ENCODE measurements at places on chromosomes 1 and 21.

DNA sequence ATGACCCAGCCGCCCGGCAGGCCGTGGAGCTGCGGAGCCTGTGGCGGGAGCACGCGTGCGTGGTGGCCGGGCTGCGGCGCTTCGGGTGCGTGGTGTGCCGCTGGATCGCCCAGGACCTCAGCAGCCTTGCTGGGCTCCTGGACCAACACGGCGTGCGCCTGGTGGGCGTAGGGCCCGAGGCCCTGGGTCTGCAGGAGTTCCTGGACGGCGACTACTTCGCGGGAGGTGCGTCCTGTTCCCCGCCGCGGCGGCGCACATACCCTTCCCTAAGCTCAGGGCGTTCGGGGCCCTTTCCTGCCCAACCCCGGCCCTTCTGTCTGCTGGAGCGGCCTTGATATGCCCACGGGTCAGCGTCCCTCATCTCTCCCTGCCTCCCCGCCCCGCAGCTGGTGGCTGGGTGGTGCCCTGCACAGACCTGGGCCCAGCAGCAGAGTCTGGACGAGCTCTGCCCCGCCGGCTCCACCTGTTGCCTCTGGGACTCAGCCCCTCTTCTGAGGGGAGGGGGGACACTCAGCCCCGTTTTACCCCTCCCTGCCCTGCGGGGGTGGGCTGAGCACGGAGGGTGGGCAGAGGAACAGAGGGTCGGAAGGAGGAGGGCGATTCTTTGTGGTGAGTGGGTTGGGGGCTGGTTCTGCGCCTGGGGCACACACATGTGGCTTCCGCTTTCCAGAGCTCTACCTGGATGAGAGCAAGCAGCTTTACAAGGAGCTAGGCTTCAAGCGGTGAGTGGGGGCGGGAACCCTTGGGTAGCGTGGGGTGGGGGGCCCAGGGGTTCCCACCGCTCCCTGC, 688 bp downstream of the PRXL2B start:
- no peak for DNase-seq

- no peak for DNase-seq
These were observed 2.5 kb upstream of the PTGS2 start for GRCh38 chr1:186682736-186683135.

DNA sequence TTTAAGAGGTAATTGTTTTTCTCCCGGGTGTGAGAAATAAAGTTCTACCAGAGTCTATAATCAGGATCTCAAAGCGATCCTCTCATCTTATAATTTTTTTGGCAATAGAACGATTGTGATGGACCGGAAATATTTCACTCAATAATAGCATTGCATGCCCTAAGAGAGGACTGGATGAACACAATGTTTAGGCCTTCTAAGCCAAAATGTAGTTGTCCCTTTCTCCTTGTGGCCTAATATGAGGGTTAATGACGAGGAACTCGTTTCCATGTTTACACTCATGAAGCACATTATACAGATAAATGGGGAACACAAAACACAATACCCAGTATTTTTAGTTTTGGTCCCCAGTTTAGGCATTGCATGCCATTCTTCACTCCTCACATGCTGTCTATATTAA, 5.9 kb downstream of the TBX15 start:
- DNase-seq: no peak

- no peak for DNase-seq
These were observed 155.2 kb downstream of the PEX14 start for GRCh38 chr1:10629816-10630571.

- DNase-seq: no peak
These were observed 160.9 kb upstream of the VAMP3 start for GRCh38 chr1:7610106-7610731.
